ENCODE measurements at places on chromosomes 6 and 20.

GRCh38 chr6:167588181-167588919 lies 238.4 kb upstream of the AFDN start:
- DNase-seq: no peak

- no peak for DNase-seq
Observed at GRCh38 chr6:88982720-88983119, 19.3 kb upstream of the RNGTT start.

DNA sequence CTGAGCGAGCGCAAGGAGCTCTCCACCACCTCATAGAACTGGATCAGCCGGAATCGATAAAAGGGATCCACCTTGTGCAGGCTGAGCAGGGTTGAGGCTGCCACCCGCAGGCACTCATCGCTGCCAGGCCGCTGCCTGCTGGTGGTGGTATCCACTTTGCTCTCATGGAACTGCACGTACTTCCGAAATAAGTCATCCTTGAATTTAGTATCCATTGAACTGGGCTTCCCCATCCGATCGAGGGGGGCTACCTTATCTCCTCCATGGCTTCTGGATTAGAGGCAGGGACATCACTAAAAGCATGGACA lies 7.1 kb downstream of the SPATA2 start:
- DNase-seq: no peak

DNA sequence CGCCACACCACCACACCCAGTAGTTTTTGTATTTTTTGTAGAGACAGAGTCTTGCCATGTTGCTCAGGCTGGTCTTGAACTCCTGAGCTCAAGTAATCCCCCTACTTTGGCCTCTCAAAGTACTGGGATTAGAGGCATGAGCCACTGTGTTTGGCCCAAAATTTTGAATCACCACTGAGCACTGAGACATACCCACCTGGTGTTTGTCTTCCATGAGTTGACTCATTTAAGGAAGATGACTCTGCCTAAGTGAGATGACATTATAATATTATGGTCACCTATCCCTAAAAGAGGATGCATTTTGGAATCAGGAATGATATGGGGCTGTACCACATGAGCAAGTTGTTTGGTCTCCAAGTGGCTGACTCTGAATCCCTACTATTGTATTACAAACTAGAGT lies 54.6 kb upstream of the RNF217 start:
- no peak for DNase-seq

- no peak for DNase-seq
Observed at GRCh38 chr6:124604719-124605118, 357.5 kb upstream of the RNF217 start.

GRCh38 chr6:159119791-159120190 lies 49.4 kb upstream of the FNDC1 start:
- DNase-seq: no peak

DNA sequence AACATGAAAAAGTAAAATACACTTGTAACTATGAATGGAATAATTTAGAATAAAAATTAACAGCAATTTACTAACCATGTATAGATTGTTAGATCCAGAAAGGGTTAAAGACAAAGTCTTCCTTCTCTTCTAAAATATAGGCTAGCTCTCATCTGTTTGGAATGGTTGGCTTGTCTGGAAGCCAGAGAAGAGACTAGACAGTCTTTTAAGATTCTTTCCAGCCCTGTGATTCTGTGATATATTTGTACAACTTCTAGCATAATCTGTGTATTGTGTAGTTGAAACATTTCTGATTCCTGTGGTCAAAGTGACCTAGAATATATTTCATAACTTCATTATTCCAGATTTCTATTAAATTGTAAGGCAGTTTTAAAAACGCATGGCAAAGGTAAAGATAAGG lies 196.6 kb downstream of the UST start:
- no peak for DNase-seq

- DNase-seq: no peak
Observed at GRCh38 chr6:55916188-55916587, 40.8 kb upstream of the BMP5 start.

GRCh38 chr20:62425281-62426058 lies 1.9 kb downstream of the RBBP8NL start:
- no peak for DNase-seq

GRCh38 chr20:13868331-13868730 lies 83.5 kb downstream of the NDUFAF5 start:
- no peak for DNase-seq

GRCh38 chr6:144265061-144265357 lies 20.1 kb upstream of the UTRN start:
- DNase-seq: no peak

GRCh38 chr20:59103573-59103972 lies 60.0 kb upstream of the ZNF831 start:
- no peak for DNase-seq

GRCh38 chr20:47481330-47482216 lies 20.1 kb upstream of the NCOA3 start:
- DNase-seq: no peak

DNA sequence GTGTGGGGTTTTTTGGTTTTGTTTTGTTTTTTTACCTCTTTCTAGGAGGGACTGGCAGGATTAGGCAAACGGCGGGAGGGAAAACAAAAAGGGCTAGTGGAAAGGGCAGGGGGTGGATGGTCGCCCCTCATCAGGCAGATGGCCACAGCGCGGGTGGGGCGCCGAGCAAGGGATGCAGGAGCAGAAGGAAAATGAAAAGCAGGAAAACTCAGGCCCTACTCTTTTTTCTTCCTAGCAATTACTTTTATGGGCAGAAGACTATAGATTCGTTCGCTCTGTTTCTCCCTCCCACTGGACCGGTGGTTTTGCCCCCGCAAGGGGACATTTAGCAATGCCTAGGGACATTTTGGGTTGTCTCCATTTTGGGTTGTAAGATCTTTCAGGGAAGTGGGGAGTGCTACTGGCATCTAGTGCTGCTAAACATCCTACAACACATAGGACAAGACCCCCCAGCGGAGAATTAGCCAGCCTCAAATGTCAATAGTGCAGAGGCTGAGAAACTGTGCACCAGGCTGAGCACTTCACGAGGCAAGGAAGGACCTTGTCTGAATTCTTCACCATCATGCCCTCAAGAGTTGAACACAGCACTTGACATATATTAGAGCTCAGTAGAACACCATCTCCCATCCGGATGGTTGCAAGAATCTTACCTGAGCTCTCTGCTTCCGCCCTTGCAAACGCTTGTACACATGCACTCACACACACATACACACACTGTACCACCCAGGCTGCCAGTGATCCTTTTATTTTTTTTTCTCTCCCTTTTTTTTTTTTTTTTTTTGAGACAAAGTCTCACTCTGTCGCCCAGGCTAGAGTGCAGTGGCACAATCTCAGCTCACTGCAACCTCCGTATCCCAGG lies 4.8 kb upstream of the ZMYND8 start:
- no peak for DNase-seq

DNA sequence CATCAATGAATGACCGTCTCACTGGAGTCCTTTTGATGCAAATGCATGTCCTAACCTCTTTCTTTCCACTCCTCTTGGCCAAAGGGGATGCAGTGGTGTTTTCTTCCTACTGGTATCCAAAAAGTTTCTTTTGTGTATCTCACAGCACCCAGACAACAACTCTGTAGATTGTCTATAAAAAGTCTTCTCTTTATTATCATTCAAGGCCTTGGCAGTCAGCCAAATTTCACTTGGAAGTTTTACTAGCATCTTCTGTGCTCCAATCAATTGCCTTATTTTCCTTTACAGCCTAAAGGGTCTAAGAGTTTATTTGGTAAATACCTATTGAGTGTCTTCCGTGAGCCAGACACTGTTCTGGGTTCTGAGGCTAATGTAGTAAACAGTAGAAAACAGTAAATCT lies 150.2 kb upstream of the RNF217 start:
- DNase-seq: no peak

- DNase-seq: no peak
Observed at GRCh38 chr6:158647501-158647900, 2.4 kb upstream of the SYTL3 start.

DNA sequence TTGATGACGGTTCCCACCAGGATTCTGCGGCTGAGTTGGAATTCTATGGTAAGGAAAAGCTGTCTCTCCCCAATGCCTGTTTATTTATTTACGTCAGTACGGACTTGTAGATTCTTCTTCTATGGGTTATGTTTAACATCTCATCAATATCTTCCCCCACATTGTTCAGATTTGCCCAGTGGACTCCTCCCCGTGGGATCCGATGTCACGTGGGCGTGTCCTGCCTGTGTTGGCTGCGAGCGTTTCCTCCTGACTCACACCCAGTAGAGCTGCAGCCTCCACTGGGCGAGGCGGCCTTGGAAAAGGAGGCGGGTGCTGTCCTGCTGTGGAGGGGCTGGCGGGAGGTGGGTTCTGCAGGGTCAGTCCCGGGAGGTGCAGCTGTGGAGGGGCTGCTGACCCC lies 46.8 kb upstream of the SLCO4A1 start:
- no peak for DNase-seq

- DNase-seq: peak; percentile 45
Observed at GRCh38 chr20:64077876-64078551, 1.3 kb downstream of the RGS19 start.

- no peak for DNase-seq
Observed at GRCh38 chr6:108526739-108527174, 34.0 kb upstream of the FOXO3 start.

- no peak for DNase-seq
Observed at GRCh38 chr6:106688177-106688951, 59.0 kb downstream of the QRSL1 start.

- no peak for DNase-seq
Observed at GRCh38 chr6:44464527-44465310, 77.2 kb downstream of the CDC5L start.

- DNase-seq: no peak
Observed at GRCh38 chr6:170176898-170177771, 113.7 kb downstream of the DLL1 start.

DNA sequence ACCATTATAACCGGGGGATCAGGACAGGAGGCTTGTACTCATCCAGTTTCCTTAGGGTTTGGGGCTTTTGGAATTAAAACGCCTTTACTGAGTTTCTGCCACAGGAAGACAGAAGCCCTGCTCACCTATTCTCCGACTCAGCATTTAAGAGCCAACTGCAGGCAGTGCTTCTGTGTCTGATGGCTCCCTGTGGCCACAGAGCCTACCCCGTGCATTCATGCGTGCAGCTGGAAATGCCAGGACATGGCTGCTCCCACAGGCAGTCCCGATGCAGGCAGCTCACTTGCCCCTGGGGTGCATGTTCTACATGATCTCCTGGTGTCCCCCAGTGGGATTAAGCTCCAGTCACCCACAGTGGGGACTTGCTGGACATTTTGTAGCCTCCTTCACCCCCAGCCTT lies 22.2 kb downstream of the ZNF831 start:
- DNase-seq: no peak

- DNase-seq: no peak
Observed at GRCh38 chr20:32447136-32448027, 89.3 kb downstream of the ASXL1 start.

GRCh38 chr6:158868122-158868480 lies 48.9 kb upstream of the EZR start:
- no peak for DNase-seq

DNA sequence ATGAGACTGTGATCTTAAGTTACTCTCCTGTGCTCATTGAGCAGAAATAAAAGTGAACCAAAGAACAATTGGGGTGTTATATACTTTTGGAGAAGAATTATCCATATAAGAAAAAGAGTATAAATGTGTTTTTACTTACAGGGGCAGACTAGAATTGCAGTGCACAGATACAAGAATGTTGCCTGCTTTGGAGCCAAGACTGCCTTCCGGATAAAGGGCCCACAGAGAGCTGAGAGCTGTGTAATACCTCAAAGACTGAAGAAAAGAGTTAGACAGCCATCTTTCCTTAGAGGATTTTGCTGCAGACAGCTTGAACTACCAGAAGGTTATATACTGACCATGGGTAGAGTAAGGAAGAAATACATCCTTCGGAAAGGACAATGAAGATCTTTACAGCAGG lies 1235.5 kb upstream of the CITED2 start:
- DNase-seq: no peak

GRCh38 chr6:17493286-17493685 lies 99.9 kb downstream of the CAP2 start:
- DNase-seq: no peak

- no peak for DNase-seq
Observed at GRCh38 chr6:14088600-14089192, 28.9 kb upstream of the CD83 start.

DNA sequence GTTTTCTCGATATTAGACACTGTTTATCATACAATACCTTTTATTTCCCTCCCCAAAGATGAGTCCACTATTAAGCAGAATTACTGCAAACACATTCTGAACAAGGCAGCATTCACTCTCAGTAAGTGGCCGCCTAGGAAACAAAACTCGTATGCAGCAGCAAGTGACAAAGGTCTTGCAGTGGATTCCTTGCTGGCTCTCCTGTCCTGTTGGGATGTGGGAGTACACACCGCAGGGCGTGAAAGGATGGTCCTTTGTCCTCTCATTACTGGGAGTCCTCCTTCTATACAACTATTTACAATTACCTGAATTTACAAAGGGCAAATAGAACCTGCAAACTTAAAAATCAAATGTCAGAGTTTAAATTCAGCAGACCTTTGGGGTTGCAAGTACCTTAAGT lies 16.1 kb downstream of the CTCFL start:
- no peak for DNase-seq

- no peak for DNase-seq
Observed at GRCh38 chr6:97925504-97925903, 642.5 kb upstream of the MMS22L start.

DNA sequence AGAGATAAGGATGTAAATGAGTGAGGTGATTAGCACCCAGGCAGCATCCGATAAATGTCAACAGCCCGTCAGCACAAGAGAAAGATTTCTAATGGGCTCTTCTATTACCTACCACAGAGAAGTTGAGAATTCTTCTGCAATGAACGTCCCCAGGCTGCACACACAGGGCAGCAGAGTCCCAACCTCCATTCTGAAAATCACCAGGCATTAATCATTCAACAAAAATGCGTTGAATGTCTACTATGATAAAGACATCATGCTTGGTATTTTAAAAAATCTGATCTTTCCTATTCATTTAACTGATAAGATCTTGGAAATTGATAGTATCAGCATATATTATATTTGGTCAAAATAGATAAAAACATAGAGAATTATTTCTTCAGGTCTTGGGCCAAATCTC lies 59.5 kb upstream of the VGLL2 start:
- no peak for DNase-seq

- DNase-seq: no peak
Observed at GRCh38 chr20:46739431-46740213, 30.2 kb downstream of the SLC2A10 start.

- DNase-seq: no peak
Observed at GRCh38 chr6:110520992-110521543, 44.7 kb upstream of the SLC22A16 start.

GRCh38 chr6:27441001-27441400 lies 31.9 kb downstream of the ZNF184 start:
- no peak for DNase-seq

DNA sequence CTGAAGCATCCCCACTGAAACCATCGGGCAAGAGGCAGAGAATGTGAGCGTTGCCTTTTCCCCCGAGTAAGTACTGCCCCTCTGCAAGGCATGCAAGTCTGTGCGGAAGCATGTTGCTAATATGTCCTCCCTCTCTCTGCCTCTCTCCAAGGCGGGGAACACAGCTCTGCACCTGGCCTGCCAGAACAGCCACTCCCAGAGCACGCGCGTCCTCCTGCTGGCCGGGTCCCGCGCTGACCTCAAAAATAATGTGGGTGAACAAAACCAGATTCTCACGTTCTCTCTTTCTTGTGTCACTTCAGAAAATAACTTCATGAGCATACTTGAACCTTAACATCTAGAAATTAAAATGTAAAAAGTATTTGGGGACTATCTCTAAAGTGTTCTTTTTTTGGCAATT lies 26.4 kb downstream of the LYRM2 start:
- DNase-seq: no peak

GRCh38 chr6:127053032-127053874 lies 65.2 kb upstream of the RSPO3 start:
- DNase-seq: no peak

Data from effector memory CD4-positive, alpha-beta T cell (primary cell).